Hematopoietic multipotent progenitor cell (in vitro differentiated cells): ENCODE measurements at places on chromosomes 6 and 20.

GRCh38 chr20:59573837-59574236, 30.5 kb upstream of the PHACTR3 start:
- DNase-seq, result no peak

DNA sequence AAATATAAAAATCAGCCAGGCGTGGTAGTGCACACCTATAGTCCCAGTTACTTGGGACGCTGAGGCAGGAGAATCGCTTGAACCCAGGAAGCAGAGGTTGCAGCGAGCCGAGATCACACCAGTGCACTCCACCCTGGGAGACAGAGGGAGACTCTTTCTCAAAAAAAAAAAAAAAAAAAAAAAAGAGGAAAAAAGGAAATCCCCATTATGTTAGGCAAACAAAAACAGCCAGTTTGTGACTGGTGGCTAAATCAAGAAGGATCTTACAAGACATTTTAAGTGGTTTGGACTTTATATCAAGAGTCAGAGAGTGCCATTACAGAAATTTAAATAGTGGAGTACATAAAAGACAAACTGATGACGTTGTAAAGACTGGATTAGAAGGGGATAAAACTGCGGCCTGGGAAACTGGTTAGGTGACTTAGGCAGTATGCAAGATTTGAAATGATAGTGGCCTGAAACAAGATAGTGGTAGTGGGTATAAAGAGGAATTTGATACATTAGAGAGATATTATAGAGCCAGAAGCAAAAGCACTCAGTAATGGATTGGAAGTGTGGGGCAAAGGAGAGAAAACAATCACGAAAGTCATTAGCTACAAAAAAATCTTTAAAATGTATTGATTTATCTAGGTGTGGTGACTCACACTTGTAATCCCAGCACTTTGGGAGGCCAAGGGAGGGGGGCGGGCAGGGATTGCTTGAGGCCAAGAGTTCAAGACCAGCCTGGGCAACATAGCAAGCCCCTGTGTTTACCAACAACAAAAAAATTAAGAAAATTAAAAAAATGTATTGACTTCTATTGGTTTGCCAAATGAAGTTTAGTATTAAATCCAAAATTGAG, 1.7 kb upstream of the MYO6 start:
- DNase-seq, result no peak

DNA sequence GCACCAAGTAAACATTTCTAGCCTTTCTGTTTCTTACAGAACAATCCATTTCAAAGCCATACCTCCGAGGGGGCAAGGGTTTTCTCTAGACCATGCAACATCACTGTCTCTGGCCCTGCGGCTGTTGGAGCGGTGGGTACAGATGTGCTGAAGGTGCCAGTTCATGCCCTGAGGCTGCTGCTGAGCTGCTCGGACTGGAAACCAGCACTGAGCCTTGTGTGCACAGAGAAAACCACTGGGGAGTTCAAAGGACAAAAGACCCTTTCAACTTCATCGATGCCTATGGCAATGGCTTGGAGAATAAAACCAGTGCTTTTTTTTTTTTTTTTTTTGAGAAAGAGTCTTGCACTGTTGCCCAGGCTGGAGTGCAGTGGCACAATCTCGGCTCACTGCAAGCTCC, 93.3 kb upstream of the IYD start:
- no peak for DNase-seq

GRCh38 chr6:20252311-20252710, 40.0 kb upstream of the MBOAT1 start:
- DNase-seq, result no peak

DNA sequence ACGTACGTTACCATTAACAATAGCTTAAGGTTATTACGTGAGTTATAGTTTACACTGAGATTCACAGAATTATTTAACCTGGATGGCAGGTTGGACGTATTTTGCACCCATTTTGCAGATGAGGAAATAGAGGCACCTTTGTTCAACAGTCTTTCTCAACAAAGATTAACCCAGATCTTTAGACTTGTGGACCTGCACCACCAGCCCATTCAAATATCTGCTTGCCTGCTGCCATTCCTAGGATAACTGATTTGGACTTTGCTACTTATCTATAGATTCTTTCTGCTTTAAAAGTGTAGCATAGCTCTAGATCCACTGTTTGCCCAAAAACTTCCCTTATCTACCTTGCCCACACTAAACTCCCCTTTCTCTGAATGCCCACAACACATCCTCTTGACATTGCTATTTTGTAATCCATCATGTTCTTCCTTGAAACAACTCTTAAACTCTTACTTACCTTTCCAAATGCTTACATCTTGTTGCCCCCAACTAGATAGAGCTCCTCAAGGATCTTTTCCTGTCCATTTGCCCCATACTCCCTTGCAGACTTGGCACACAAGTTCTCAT, 56.4 kb upstream of the TNFAIP3 start:
- DNase-seq, result no peak

GRCh38 chr20:21102603-21103311, 3.4 kb downstream of the LINC00237 start:
- peak; percentile 39 for DNase-seq

DNA sequence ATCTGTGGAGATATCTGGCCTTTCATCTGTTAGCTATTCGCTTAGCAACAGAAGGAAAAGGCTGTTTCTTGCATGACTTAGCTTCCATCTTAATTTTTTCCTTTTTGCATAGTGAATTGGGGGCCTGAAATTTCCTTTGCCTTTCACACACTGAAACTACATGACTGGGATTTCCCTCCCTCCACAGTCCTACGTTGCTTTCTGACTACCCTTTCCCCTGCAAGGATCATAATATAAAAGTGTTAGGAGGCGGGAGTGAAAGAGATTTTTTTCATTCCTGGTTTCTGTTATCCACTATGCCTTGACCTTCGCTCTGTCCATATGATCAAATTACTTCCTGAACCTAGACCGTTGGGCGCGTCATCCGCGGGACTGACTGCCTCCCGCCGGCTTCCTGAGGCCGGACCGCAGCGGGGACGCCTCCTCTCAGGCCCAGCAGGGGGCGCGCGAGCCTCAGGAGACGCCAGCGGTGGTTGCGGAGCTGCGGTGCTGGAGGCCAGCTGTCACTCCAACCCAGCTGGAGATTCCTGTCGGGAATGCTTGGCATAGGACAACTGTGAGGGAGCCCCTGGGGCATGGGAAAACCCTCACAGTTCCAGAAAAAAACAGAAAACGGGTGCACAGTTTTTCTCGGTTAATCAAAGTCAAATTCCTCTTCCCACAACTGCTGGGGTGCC, 55.6 kb downstream of the MEP1A start:
- DNase-seq, result peak; percentile 3

DNA sequence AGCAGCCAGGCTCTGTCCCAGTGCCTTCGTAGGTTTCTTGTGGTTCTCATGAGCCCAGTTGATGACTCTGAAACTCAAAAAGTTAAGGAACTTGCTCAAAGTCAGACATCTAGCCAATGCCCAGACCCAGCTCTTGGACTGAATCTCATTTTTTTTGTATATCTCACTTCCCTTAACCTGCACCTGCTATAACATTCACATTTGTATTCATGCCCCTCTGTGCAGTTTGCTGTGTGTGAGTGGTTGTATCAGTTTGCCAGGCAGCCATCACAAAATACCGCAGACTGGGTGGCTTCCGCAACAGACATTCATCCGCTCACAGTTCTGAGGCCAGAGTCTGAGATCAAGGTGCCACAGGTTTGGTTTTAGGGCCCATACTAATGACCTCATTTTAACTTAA, 49.9 kb downstream of the IPCEF1 start:
- DNase-seq, result no peak

DNA sequence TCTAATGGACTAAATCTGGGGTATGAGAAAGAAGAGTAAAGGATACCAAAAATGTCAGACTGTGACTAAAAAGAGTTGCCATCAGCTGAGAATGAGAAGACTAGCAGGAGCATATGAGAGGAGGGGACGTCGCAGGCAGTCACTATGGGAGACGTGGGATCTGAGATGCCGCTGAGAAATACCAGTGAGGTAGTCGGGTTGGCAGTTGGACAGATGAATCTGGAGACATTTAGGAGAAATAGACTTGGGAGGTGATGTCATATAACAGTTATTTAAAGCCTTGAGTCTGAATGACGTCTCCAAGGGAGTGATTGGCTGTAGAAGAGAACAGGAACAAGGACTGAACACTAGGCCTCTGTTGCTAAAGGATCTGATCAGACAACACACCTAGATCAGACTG, 51.5 kb upstream of the TRIM26 start:
- no peak for DNase-seq

DNA sequence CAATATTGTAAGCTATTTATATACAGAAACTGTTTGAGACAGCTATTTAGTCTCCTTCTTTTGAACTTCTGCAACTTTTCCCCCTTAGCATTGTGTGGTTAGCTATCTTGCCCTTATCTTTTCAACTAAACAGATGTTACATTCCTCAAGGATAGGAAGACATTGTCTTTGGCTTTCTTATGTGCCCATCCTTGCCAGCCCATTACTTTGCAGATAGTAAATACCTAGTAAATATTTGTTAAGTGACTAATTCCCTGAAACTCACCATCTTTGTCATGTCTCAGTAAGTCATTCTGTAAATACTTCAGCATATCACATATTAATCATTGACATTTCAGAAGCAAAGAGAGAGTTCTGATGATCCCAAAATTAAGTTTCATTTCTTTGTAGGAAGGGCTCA, 69.1 kb upstream of the FLRT3 start:
- no peak for DNase-seq

- no peak for DNase-seq
Observed at GRCh38 chr6:3822747-3823445, 26.3 kb upstream of the FAM50B start.

- DNase-seq, result no peak
Observed at GRCh38 chr20:2305479-2305878, 9.7 kb downstream of the TGM3 start.

- DNase-seq, result no peak
Observed at GRCh38 chr20:15699431-15700146, 873.7 kb downstream of the KIF16B start.

DNA sequence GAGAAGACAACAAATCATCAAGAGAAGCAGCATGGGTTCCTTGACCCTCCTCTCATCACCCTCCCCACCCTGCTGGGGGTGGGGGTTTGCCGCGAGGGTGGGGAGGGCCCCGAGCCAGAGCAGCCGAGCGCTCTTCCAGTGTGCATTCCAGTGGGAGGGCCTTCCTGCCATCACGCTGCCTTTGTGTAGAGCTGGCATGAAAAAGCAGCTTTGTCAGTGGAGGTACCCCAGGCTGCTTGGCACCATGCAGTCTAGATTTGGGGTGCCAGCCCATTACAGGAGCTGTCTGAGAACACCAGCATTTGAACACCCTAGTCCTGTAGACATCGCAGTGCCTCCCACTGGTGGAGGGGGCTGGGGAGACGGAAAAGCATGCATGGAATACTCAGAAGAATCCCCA, 12.2 kb downstream of the BAK1 start:
- DNase-seq, result no peak

- no peak for DNase-seq
Observed at GRCh38 chr6:47697925-47698324, 455 bp upstream of the ADGRF4 start.

DNA sequence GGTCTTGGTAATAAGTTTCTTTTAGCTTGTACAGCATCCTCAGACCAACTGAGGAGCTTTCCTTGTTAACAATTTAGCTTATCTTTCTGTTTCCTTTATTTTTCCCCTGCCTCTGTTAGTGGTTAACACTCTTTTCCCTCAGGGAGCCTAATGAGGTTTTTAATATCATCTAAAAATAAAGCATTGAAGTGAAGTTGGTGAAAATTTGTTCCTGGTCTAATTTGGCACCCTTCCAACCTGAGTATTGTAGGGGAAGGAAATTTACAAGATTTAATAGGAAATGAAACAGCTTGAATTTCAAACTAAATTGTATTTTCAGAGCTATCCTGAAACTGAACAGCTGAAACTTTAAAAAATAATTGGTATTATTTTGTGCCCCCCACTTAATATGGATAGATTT, 28.1 kb upstream of the VAPB start:
- no peak for DNase-seq

- DNase-seq, result no peak
Observed at GRCh38 chr6:148166339-148166968, 176.2 kb upstream of the SASH1 start.

GRCh38 chr20:63697868-63698545, 1.6 kb downstream of the TNFRSF6B start:
- DNase-seq, result no peak
